ENCODE measurements at places on chromosomes 2 and 18.

- DNase-seq, result no peak
Observed at GRCh38 chr2:100603948-100604633, 41.3 kb downstream of the PDCL3 start.

DNA sequence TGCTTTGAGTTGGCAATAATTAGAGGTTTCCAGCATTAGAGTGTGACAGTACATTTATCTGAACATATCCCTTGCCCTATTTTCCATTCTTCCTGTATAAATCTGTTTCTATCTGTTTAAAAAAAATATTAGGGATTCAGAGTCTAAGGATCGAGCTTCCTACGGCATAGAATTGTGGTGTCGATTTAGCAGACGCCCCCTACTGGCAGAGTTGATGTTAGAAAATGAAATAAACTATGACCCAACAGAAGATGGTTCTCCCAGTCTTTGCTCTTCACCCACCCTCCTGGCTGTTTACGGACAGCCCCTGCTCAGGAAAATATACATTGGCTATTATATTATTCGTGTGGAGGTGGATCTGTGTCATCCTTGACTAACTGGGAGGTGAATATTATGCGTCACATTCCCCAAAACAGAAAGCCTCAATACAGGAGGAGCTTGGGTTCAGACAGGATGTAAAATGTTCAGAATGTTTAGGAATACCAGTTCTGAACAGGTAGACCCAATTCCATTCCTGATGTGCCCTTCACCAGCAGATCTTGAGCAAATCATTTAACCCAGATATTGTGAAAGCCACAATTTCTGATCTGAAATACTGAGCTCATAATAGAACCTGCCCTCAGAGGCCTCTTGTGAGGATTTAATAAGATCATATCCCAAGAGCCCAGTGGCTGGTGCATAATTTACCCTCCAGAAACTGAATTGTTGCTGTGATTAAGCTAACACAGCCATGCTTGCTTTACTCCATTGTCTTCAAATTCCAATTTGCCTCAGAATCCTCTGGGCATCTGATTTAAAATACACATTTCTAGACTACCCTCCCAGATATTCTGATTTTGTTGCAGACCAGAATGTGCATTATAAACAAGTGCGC, 10.8 kb upstream of the ERMN start:
- no peak for DNase-seq

DNA sequence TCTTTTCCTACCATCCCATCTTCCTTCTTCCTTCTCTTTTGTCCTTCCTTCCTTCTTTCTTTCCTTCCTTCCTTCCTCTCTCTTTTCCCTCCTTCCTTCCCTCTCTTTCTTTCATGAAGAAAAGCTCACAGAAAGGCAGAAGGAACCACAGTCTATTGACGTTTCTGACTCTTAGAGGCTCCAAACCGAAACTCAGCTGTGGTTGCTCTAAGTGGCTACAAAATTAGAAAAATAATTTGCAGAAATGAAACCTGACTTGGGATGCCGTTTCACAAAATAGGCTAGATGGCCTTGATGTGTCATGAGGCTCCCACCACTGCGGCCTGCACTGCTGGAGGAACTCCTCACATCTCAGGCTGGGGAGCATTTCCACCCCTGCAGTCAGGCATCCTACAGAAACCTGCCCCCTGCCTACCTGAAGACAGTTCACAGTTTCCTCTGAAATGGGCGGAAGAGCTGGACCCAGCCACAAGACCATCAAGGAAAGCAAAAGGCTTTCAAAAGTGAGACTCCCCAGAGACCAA, 165.6 kb downstream of the SMAD7 start:
- peak; percentile 13 for DNase-seq

GRCh38 chr2:129816813-129817574, 162.5 kb upstream of the RAB6C start:
- DNase-seq, result no peak

GRCh38 chr2:39779927-39780326, 869 bp upstream of the THUMPD2 start:
- DNase-seq, result no peak

DNA sequence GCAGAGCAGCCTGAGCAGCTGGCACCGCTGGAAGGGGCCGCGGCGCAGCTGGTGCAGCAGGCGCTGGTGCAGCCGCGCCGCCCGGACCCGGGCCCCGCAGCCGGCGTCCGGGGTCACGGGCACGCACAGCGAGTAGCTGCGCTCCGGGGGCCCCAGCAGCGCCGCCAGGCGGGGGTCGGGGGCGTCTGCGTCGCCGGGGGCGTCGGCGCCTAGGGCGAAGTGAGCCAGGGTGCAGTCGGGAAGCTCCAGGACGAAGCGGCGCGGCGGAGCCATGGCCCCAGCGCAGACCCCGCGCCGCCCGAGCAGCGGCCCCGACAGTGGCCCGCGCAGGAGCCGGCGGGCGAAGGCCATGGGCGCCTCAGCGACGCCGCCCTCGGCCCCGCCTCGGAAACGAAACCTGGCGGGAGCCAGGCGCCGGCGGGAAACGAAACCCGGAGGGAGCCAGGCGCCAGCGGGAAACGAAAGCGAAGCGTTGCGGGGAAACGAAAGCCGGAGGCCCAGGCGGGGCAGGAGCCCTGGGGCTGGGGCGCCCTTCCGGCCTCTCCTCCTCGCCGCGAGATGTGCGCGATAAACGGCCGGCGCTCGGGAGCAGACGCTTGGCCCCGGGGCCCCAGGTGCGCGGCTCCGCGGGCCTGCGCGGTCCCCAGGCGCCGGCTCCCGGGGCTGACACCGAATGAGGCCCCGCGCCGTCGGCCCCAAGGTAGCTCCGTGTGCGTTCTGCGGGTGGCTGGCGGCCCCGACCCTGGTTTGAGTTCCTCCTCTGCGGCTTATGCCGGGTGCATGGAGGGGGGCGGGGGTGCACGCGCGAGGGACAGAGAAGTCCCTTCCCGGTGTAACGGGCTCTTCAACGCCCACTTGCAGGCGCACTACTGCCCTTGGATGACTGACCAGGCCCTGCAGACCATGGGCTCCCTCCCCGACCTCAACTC, at the start of gene CMPK2:
Gene CMPK2 (minus strand): TSS at position 562 of the 929 bp plus-strand sequence. CDS start 211 bp downstream, at position 351.
- DNase-seq, result peak; percentile 60

DNA sequence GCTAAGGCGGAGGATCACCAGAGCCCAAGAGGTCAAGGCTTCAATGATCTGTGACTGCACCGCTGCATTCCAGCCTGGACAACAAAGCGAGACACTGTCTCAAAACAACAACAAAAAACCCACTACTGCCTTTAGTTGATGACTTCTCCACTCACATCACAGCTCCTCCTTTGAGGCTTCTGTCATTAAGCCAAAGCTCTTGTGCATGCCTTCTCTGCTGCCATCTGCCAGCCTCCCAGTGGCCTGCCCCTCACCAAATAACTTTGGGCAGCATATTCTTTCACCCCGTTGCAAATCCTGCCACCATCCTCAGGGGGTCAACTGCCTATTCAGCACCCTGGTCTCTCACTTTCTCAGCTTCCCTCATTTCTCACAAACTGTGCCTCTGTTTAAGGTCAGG, 27.5 kb downstream of the OSBPL1A start:
- DNase-seq, result no peak

- DNase-seq, result no peak
Observed at GRCh38 chr2:134290358-134290757, 36.5 kb downstream of the MGAT5 start.

DNA sequence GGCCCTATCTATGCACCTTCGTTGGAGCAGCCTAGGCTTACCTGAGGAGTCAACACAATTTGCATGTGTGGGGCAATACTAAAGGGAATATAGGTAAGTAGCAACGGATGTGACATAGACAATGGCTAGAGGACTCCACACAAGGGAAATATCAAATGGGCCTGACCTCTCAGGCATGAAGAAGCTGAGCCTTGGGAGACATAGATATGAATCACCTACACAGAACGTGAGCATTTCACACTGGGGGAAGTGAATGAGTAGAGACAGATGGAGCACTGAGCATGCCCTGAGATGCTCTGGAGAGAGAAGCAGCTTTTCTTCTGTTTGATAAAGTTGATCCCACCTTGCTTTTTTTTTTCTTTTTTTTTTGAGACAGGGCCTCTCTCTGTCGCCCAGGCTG, 97.9 kb downstream of the ATL2 start:
- DNase-seq, result no peak

GRCh38 chr2:140288726-140289125, 1508.5 kb upstream of the NXPH2 start:
- no peak for DNase-seq

DNA sequence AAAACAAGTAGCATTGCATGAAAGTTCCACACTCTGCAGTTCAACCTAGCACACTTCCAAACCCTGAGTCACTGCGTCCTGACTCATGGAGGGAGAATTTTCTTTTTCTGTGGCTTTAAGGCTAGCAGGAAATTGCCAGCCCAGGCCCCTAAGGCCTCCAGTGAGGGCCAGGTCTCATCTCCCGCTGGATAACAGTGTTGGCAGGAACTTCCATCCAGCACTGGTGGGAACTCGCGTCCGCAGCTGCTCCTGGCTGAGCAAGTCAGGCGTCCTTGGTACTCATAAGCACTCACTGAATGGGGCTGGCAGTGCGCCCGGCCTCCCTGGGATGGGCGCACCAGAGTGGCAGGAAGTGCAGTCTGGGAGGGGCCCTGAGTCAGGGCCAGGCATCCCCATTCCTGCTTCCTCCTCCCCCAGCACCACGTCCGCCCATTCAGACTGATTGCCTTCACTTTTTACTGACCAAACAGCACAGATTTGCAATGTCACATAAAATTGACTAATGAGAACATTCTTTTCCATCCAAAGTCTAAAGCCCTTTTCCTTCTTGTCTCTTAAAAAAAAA, 14.3 kb downstream of the MALL start:
- no peak for DNase-seq

- no peak for DNase-seq
Observed at GRCh38 chr2:6626401-6627012, 239.2 kb downstream of the CMPK2 start.

DNA sequence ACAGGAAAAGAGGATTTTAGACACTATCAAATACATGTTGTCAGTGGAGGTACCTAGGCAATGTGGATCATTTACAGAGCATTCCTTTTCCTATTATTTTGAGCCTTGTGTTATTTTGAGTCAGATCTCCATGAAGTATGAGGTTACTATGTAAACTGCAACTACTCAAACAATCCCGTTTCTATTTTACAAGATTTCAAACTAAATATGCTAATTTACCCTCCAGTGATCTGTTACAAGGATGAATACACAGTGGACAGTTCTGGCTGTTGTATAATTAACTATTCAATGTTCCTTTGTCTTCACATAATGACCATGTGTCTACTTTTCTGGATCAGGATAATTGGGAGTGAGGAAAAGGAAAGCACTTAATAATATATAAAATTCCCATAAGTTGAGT, 4.6 kb downstream of the HOXD1 start:
- DNase-seq, result no peak

DNA sequence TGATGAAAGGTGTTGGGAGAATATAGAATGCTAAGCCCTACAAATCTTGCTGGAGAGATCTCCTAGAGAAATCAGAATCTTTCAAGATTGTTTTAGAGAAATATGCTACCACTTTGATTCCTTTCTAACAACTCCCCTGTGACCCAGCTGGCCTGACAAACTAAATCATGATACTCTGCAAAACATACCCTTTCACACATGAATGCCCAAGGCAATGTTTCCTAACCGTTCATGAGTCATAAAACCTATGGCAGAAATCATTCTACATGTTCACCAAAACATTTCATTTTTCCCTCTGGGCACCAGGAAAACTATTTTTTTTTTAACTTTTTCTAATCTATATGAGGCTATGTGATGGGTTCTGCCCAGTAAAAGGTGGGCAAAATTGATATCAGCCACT, 77.8 kb upstream of the SETBP1 start:
- DNase-seq, result no peak

- DNase-seq, result no peak
Observed at GRCh38 chr2:173354073-173354581, 545 bp upstream of the CDCA7 start.

DNA sequence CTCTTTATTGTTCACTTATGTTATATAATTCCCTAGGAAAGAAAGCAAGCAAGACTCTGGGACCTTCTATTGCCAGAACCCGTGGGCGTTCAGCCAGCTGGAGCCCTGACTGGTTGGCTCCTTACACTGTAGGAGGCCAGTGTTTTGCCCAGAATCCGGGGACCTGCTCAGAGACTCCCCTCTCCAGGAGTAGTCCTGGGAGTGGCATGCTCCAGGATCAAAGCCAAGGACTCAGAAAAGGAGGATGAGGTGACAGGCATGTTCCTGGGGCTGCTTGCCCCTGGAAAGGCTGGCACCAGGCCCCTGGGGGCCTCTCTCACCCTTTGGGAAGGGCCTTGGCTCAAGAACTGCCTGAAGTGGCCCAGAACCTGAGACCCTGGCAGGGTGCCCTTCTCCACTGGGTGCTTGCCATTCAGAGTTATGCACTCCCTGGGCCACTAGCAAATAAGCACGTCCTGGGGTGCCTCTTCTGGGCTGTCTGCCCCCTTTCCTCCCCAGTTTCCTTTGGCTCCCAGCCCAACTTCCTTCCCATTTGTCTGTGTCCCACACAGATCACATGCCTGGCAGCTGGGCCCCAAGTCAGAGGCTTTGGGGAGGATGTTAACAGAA, 19.6 kb upstream of the KIF3C start:
- no peak for DNase-seq

GRCh38 chr2:149183187-149183586, 144.7 kb downstream of the LYPD6B start:
- DNase-seq, result no peak

DNA sequence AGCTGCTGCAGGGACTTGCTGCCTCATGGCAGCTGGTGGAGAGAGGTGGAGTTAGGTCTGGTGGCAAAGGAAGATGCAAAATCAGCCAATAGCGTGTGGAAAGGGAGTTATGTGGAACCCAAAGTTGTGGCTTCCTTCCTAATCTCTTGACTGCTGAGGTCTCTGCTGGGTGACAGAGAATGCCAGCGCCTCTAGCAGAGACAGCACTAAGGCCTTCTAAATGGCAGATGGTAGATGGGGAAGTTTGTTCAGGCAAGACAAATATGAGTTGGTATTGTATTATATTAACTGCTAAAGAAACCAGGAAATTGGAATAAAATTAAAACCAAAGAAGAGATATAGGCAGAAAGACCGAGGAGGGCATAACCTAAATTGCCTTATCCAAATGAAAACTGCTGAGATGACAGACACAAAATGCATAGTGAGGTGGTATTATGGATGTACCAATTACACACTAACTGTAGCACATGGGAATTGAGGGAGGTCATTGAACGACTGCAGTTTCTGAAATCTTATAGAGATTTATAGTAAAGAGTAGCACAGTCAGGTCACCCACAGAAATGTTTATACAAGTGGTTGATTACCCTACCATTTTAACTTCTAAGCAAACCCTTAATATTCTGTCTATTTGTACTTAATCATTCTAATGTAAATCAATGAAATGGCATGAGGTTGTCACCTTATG, 246.6 kb upstream of the SESTD1 start:
- DNase-seq, result no peak

Data from NK-92 treated with Interleukin-12 subunit alpha and Interleukin-12 subunit beta, amount 100 ng/mL, for 24 hours (cell line).